Kidney tubule cell (primary cell): ENCODE measurements at places on chromosomes 7 and 10.

- DNase-seq = peak; percentile 5
Measured at GRCh38 chr7:115273139-115273772, 351.4 kb downstream of the MDFIC start.

GRCh38 chr10:22429981-22430421 lies 84.7 kb downstream of the SPAG6 start:
- DNase-seq = no peak

DNA sequence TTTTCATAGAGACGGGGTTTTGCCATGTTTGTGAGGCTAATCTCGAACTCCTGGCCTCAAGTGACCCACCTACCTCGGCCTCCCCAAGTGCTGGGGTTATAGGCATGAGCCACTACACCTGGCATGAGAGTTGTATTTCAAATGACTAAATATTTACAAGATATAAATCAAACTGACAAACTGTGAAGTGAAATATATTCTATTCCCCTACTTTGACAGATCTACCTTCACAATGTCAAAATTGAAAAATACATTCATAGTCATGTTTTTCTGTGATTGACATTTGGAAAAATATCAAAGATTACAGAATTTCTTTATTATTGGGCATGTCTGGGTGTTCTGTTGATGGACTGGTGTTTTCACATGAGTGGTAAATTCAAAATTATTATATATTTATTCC lies 16.4 kb upstream of the SNX10 start:
- no peak for DNase-seq

DNA sequence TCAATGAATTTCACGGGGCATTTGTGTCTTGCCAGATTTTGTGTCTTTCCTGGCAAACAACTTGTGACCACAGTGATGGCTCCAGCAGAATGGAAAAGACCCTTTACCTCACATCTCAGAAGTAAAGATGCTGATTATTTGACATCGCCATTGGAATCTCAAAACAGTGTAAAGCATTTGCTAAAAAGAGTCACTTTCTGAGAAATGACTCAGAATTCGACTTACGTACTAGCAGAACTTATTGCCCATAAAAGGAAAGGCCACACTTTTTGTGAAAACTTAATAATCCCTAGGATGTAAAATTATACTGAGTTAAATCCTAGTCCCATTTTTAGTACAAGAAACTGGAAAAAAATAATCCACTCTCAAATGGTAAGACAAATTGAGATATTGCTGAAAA lies 35.9 kb upstream of the PRKCQ start:
- no peak for DNase-seq

DNA sequence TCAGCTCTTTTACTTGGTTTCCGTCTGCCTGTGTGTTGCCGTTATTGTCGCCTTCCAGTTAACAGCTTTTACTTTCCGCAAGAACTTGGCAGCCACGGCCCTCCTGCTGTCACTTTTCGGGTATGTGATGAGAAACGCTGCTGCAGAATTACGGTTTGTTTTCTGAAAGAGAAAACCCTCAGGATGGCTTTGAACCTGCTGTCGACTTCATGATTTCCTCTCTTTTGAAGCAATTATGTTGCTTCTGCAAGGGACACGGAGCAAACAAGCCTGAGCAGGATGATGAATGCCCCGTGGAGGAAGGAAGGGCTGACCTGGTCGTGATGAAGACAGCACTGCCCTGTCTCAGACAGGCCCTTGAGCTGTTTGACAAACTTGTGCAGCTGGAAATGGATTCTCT lies 339.8 kb downstream of the ABCA13 start:
- no peak for DNase-seq

DNA sequence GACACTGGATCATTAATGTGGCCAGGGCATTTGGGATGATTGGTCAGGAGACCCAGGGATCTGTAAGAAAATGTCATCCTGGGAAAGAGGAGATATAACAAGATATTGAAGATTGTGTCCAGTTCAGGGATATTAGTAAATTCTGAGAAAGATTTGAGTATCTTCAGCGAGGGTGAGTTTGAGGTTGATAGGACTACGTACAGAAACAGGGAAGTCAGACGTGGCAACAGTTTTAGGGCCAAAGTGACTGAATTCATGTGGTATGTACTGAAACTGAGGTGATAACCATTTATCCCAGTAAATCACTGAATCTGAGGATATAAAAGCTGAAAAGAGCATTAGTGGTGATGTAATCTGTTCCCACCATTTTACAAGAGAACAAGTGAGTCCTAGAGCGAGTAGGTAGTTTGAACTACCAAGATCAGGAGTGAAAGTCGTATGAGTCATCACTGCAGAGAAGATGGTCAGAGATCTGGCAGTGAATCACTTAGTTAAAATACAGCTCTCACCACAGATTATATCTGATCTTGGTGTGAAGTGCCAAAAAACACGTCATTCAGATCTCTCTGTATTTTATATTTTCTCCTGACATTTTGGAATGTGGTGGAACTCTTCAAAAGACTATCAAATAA lies 220.5 kb downstream of the CDK14 start:
- peak; percentile 94 for DNase-seq

GRCh38 chr10:29955329-29955935 lies 104.0 kb downstream of the JCAD start:
- peak; percentile 68 for DNase-seq

DNA sequence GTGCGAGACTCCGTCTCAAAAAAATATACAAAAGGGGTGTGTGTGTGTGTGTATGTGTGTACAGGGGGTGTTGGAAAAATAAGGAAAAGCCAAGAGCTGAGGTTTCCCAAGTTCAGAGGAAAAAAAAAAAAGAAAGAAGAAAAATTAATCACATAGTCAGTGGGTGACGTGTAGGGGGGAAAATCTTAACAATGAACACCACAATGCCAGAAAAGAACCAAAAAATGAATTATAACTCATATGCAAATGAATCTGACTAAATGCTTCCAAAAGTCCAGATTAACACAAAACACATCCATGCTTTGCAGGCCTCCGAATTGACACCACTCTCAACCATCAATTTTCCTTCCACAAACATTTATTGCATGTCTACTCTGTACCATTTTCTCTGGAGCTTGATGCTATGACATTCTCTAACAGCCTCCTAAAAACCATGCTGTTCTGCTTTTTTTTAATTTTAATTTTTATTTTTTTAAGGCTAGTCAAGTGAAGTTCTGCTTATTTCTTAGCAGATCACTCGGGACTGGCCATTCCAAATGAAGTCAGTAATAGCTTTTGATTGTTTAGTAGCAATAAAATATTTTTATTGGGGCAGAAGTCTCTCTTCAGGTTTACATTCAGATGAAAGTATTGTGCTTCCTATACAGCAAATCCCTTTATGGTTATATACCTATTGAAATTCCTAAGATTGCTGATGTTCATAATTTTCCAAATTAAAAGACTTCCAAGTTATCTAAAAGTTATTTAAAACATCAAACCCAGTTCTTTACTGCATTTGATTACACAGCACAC lies 133.8 kb downstream of the CNOT4 start:
- no peak for DNase-seq

- peak; percentile 78 for DNase-seq
Measured at GRCh38 chr10:101441541-101442455, 87.8 kb downstream of the BTRC start.
